CD4-positive, CD25-positive, alpha-beta regulatory T cell (primary cell): ENCODE measurements at places on chromosomes 12 and 14. TPM values are rescaled to one million over a fixed set of nuclear protein-coding genes. Genes with fewer than 3 reads are reported as not detected.
A peak's percentile ranks its signal among the peaks of the same experiment; 100 is the strongest.

DNA sequence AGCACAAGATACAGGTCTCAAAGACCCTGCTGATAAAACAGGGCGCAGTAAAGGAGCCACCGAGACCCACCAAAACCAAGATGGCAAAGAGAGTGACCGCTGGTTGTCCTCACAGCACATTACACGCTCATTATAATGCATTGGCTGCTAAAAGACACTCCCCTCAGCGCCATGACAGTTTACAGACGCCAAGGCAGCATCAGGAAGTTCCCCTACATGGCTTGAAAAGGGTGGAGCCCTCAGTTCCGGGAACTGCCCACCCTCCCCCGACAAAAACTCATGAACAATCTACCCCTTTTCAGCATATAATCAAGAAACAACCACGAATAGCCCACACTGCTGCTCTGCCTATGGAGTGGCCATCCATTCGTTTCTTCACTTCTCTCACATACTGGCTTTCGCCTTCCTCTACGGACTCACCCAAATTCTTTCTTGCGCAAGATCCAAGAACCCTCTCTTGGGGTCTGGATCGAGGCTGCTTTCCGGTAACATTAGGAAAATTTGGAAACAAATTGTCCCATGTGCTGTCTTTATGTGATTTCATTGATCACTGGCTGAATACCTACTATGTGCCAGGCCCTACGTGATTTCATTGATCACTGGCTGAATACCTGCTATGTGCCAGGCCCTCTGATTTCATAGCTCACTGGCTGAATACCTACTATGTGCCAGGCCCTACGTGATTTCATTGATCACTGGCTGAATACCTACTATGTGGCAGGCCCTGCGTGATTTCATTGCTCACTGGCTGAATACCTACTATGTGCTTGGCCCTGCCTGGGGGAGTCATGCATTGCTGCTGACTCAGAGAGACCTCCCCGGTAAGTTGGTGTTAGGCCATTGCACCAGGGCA, 126.4 kb downstream of the PIWIL1 start:
- no peaks in the 10 kb centered on the region for H3K4me1 ChIP-seq
- no peak for DNase-seq
- no peaks in the 10 kb centered on the region for H3K36me3 ChIP-seq
- H3K27ac ChIP-seq = no peak overlapping the region
- no peaks in the 10 kb centered on the region for H3K27me3 ChIP-seq

DNA sequence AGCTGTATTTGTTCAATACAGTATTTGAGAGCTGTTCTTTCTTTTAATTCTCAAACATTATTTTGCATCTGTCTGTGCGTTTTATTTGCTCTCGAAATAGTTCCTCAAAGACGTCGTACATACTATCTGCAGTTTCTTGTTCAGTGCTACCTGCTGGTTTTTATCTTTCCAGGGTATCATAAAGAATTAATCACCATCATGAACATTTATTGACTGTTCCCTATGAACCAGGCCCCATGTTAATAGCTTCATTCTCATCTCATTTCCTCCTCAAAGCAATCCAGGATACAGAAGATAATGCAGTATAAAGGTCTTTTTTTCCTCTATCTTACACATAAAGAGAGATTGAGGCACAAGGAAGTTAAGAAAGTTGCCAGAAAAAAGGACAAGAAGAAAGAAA, 211.8 kb downstream of the DACT1 start:
- H3K27me3 ChIP-seq = no peaks in the 10 kb centered on the region
- H3K4me1 ChIP-seq = no peaks in the 10 kb centered on the region
- DNase-seq = no peak
- no peaks in the 10 kb centered on the region for H3K36me3 ChIP-seq
- no peak overlapping the region for H3K27ac ChIP-seq

CEP290 gene
- 3.8 TPM for polyA plus RNA-seq

PYM1 gene
- 117 TPM for polyA plus RNA-seq

KRT77 gene
- not detected for polyA plus RNA-seq

P3H3 gene
- 0.64 TPM for polyA plus RNA-seq

- peak; percentile 49 for DNase-seq
- peaks cover 20% of the 10 kb centered on the region for H3K4me1 ChIP-seq
- H3K36me3 ChIP-seq = no peaks in the 10 kb centered on the region
- no peaks in the 10 kb centered on the region for H3K27me3 ChIP-seq
Measured at GRCh38 chr14:75559451-75560222, 18.8 kb upstream of the FLVCR2 start.

SPIC gene
- polyA plus RNA-seq = not detected

- no peak overlapping the region for H3K27ac ChIP-seq
- DNase-seq = no peak
- H3K4me3 ChIP-seq = no peak overlapping the region
Measured at GRCh38 chr12:69130064-69130463, 109.3 kb upstream of the CPSF6 start.

ACRBP gene
- 0.41 TPM for polyA plus RNA-seq

- no peak overlapping the region for H3K27ac ChIP-seq
- H3K4me3 ChIP-seq = no peak overlapping the region
- no peaks in the 10 kb centered on the region for H3K4me1 ChIP-seq
- peaks cover 3% of the 10 kb centered on the region for H3K27me3 ChIP-seq
- H3K36me3 ChIP-seq = no peaks in the 10 kb centered on the region
Measured at GRCh38 chr12:65941388-65941787, 117.1 kb downstream of the HMGA2 start.

DICER1 gene
- polyA plus RNA-seq = 15.7 TPM

GRCh38 chr12:118269806-118270205, 102.9 kb downstream of the TAOK3 start:
- H3K4me3 ChIP-seq = no peak overlapping the region
- no peaks in the 10 kb centered on the region for H3K27me3 ChIP-seq
- peaks cover 4% of the 10 kb centered on the region for H3K4me1 ChIP-seq

GRCh38 chr14:67934087-67934486, 114.5 kb downstream of the RAD51B start:
- no peaks in the 10 kb centered on the region for H3K36me3 ChIP-seq
- H3K4me1 ChIP-seq = peaks cover 6% of the 10 kb centered on the region
- H3K27me3 ChIP-seq = no peaks in the 10 kb centered on the region
- no peak overlapping the region for H3K4me3 ChIP-seq

DTX1 gene
- polyA plus RNA-seq = 1.1 TPM

GRCh38 chr12:56948881-56949280, 8.5 kb downstream of the RDH16 start:
- H3K27ac ChIP-seq = no peak overlapping the region
- DNase-seq = no peak
- H3K36me3 ChIP-seq = no peaks in the 10 kb centered on the region
- H3K27me3 ChIP-seq = peaks cover 3% of the 10 kb centered on the region

SYCP3 gene
- 0.23 TPM for polyA plus RNA-seq

GRCh38 chr12:2267703-2268470, 215.1 kb downstream of the CACNA1C start:
- H3K4me3 ChIP-seq = no peak overlapping the region
- no peaks in the 10 kb centered on the region for H3K36me3 ChIP-seq
- H3K27ac ChIP-seq = no peak overlapping the region
- DNase-seq = no peak

GRCh38 chr14:91108941-91109611, 4.8 kb upstream of the DGLUCY start:
- peak overlapping the region; percentile 58 for H3K4me3 ChIP-seq
- H3K36me3 ChIP-seq = no peaks in the 10 kb centered on the region
- peak overlapping the region; percentile 78 for H3K27ac ChIP-seq
- H3K4me1 ChIP-seq = peaks cover 49% of the 10 kb centered on the region
- no peaks in the 10 kb centered on the region for H3K27me3 ChIP-seq
- peak; percentile 64 for DNase-seq

DDN gene
- polyA plus RNA-seq = not detected

- H3K27me3 ChIP-seq = no peaks in the 10 kb centered on the region
- no peaks in the 10 kb centered on the region for H3K36me3 ChIP-seq
- no peak for DNase-seq
- H3K4me3 ChIP-seq = no peak overlapping the region
- no peak overlapping the region for H3K27ac ChIP-seq
Measured at GRCh38 chr12:92467886-92468285, 234.9 kb upstream of the PLEKHG7 start.

SLC10A1 gene
- 0.17 TPM for polyA plus RNA-seq

NPAS3 gene
- polyA plus RNA-seq = not detected

SLCO1B1 gene
- polyA plus RNA-seq = not detected

ZNF140 gene
- polyA plus RNA-seq = 26.5 TPM

- no peaks in the 10 kb centered on the region for H3K36me3 ChIP-seq
- no peak for DNase-seq
- H3K27me3 ChIP-seq = no peaks in the 10 kb centered on the region
Measured at GRCh38 chr12:10126413-10126812, 3.6 kb downstream of the CLEC7A start.

TAS2R13 gene
- not detected for polyA plus RNA-seq

DNA sequence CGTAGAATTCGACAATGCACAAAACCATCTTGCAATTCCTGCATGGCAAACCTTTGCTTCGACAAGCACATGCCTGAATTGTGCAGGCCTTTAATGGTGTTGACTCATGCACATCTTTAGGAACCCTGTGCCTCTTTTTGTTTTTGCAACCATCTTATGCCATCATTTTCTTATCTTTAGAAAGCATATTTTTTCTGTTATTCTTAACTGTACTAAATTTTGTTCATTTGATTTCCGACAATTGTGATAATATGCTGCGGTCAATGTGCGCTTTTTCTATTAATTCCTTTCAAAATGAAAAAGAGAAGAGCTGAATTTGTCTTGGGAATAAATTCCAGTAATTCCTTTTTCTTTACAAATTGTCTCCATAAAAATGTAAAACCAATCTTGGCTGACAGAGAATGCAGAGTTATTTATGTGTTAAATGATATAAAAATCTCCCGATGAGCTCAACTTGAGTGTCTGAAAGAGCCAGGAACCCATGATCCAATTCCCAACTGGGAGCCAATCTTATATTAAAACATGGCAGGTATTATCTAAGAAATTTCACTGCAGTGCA, 20.1 kb upstream of the CDK17 start:
- H3K36me3 ChIP-seq = no peaks in the 10 kb centered on the region
- H3K4me1 ChIP-seq = peaks cover 7% of the 10 kb centered on the region
- H3K27ac ChIP-seq = no peak overlapping the region
- H3K4me3 ChIP-seq = peak overlapping the region; percentile 68
- no peak for DNase-seq

SARNP gene
- polyA plus RNA-seq = 145 TPM

DENND5B gene
- not detected for polyA plus RNA-seq

- H3K27me3 ChIP-seq = no peaks in the 10 kb centered on the region
- H3K36me3 ChIP-seq = peaks cover 24% of the 10 kb centered on the region
- no peak for DNase-seq
- no peaks in the 10 kb centered on the region for H3K4me1 ChIP-seq
- H3K4me3 ChIP-seq = no peak overlapping the region
Measured at GRCh38 chr14:34951286-34951685, 31.5 kb upstream of the SRP54 start.
